ENCODE measurements at places on chromosomes 2 and 18. TPM values are rescaled to one million over a fixed set of nuclear protein-coding genes. Genes with fewer than 3 reads are reported as not detected.

The CFAP65 gene
- 0.24 TPM for polyA plus RNA-seq

- DNase-seq, result no peak
Observed at GRCh38 chr2:172248381-172248780, 145.7 kb upstream of the DLX2 start.

GRCh38 chr2:146123256-146123655, 1603.3 kb upstream of the ZEB2 start:
- no peak for DNase-seq

GRCh38 chr18:35121531-35121930, 80.3 kb downstream of the MAPRE2 start:
- no peak for DNase-seq

GRCh38 chr2:30288561-30288960, 57.2 kb downstream of the LBH start:
- no peak for DNase-seq

GRCh38 chr2:25743132-25743830, 69.9 kb upstream of the DTNB start:
- no peak for DNase-seq

- DNase-seq, result no peak
Observed at GRCh38 chr2:170715932-170716777, 1.0 kb downstream of the SP5 start.
